ENCODE measurements at places on chromosomes 7 and 10.

DNA sequence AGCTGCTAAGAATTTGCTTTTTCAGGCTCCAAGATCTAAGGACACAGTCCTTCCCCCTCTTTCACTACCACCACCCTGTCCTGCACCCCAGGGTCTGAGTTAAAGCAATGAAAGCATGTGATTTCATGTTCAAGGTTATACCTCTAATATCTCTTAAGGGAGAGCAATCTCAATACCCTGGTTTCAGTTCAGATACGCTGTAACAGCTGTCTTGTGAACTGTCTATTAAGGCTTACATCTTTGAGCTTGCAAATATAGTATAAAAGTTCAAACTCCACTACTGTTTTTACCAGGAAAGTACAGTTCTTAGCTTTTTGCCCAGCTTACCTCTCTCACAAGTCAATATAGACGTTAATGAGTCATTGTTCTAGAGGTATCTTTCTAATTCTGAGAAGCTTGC lies 2.6 kb downstream of the CPVL start:
- DNase-seq: no peak

- DNase-seq: no peak
Observed at GRCh38 chr7:151275813-151276577, 27.5 kb upstream of the SMARCD3 start.

GRCh38 chr10:61779950-61780659 lies 117.4 kb downstream of the CABCOCO1 start:
- DNase-seq: no peak

DNA sequence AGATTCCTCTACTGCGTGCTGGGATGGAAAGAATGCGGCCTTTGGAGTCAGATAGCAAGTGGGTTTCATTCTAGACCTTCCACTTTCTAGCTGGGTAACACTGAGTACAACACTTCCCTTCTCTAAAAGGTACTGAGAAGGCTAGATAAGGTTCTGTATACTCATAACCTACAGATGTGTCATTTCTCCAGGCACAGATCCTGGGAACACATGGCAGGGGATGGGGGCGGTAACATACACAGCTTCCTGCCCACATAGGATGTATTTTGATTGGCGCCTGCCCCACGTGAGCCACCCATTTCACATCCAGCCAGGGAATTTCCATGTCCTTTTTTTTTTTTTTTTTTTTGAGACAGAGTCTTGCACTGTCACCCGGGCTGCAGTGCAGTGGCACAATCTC lies 31.8 kb downstream of the KLRG2 start:
- DNase-seq: no peak

DNA sequence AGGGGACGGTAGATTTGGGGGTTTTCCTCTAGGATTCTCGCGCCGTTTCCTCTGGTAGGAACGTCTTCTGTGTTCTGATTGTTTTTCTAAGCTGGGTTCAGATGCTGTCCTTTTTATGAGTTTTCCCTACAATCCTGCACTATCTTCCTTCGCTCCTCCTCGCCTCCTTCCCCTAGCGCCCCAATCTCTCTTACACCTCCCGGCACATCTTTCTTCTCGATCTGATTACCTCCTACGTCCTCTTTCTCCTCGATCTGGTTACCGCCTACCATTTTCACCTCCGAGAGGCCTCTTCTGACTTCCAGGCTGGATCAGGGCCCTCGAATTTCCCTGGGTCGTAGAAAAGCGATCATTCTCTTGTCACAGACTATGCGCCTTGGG lies 413 bp downstream of the BUD31 start:
- DNase-seq: no peak

- no peak for DNase-seq
Observed at GRCh38 chr7:74029089-74029785, 1.3 kb downstream of the ELN start.

DNA sequence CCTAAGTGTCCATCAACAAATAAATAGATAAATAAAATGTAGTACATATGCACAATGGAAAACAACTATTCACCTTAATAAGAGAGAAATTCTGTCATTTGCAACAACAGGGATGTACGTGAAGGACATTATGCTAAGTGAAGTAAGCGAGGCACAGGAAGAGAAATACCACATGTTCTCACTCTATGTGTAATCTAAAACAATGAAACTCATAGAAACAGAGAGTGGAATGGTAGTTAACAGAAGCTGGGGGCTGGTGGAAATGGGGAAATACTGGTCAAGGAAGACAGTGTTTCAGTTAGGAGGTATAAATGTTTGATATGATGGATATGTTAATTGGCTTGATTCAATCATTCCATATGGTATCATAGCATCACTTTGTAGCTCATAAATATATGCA lies 43.1 kb downstream of the ARL4A start:
- no peak for DNase-seq

DNA sequence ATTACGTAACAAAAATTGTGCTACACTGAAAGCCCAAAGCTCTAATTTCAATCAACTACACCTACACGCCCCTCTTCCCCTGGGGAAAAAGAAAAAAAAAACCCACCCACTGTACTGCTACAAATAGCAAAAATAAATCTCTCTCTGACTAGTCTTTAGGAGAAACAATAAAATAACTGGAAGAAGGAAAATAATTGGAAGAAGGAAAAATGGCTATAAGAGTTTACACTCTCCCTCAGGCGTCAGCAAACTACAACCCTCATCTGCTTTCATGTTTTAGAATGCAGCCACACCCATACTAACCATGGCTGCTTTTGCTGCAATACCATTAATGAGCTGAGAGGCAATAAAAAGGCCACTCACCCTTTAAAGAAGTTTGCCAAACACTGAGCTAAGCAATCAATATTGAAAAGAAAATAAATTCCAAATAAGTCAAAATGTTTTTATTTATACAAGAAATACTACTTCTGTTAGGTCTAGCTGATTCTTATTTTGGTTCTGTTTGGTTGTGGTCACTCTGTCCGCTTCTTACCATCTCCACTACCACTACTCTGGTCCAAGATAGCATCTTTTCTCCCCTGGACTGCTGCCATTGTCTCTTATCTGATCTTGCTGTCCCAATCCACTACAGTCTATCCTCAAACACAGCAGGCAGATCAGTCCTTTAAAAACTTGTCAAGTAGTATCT lies 3.8 kb downstream of the MINDY3 start:
- no peak for DNase-seq

DNA sequence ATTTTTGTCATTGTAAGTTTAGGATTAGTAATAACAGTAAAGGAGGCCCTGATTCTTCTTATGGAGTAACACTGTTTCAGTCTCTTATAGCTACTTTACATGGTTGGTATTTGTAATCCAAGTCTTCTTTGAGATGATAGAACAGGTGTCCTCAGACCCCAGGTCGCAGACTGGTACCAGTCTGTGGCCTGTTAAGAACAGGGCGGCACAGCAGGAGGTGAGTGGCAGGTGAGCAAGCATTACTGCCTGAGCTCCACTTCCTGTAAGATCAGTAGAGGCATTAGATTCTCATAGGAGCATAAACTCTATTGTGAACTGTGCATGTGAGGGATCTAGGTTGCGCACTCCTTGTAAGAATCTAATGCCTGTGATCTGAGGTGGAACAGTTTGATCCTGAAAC lies 77.3 kb downstream of the STK31 start:
- no peak for DNase-seq

- no peak for DNase-seq
Observed at GRCh38 chr7:14751461-14751860, 151.1 kb downstream of the DGKB start.

- DNase-seq: no peak
Observed at GRCh38 chr10:43314626-43315495, 48.0 kb upstream of the RASGEF1A start.

GRCh38 chr10:23110722-23111516 lies 15.5 kb downstream of the MSRB2 start:
- DNase-seq: no peak

DNA sequence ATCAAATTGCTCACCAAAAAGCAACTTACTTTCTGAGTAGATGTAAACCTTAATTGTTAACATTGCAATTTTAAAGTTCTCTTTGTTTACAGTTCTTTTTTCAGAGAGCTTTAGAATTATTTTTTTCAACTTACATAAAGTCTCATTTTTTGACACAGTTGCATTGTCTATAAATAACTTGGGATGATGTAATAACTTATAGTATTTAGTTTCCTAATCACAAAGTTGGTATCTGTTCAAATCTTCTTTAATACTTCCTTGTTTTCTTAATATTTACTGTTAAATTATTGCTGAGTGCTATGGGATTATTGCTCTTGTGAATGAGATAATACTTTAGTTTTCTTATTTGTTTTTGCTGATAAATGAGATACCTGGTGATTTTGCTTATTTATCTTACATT lies 18.9 kb upstream of the SUV39H2 start:
- no peak for DNase-seq

- no peak for DNase-seq
Observed at GRCh38 chr10:3148994-3149393, 23.6 kb downstream of the PITRM1 start.

DNA sequence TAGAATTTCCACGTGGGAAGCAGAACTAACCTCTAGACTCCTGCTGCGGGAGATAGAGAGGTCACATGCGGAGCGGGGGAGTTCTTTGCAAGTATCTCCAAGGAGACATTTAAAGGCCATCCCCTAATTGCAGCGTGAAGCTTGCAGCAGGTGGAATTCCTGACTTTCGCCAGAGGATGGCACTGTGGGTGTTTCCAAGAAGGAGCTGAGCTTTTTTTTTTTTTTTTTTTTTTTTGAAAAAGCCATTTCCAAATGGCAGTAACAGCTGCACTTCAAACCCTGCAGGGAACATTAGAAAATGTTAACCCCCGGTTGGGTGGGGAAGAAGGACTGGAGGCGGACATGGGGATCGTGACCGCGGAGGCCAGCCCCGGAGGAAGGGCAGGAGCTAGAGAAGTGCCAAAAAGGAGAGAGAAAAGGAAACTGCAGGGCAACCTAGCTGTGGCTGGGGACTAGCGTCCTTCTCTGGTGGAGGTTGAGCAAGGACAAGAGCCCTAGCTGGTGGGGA lies 487.7 kb downstream of the TYW1 start:
- no peak for DNase-seq

GRCh38 chr10:11684717-11685645 lies 57.2 kb upstream of the ECHDC3 start:
- DNase-seq: peak; percentile 58

DNA sequence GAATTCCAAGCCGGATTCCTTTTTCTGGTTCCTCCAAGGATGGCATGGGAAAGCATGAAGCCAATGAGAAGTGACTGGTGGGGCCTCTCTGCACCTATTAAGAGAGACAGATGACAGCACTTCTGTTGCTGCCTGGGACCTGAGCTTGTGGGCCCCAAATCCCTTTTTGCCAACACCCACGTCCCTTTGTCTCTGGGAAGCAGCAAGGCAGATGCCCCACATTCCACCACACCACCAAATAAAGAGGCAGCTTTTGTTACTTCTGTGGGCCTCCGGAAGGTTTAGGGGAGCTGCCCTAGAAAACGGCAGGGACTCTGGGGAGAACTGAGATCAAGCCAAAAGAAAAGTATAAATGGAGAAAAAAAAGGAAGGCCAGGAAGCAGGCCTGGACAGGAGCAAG lies 3.4 kb downstream of the CCDC136 start:
- no peak for DNase-seq

- DNase-seq: no peak
Observed at GRCh38 chr7:46747869-46748576, 827.0 kb upstream of the IGFBP3 start.

- no peak for DNase-seq
Observed at GRCh38 chr7:54837168-54837567, 78.2 kb upstream of the SEC61G start.

- no peak for DNase-seq
Observed at GRCh38 chr7:91660734-91661356, 219.7 kb downstream of the MTERF1 start.

DNA sequence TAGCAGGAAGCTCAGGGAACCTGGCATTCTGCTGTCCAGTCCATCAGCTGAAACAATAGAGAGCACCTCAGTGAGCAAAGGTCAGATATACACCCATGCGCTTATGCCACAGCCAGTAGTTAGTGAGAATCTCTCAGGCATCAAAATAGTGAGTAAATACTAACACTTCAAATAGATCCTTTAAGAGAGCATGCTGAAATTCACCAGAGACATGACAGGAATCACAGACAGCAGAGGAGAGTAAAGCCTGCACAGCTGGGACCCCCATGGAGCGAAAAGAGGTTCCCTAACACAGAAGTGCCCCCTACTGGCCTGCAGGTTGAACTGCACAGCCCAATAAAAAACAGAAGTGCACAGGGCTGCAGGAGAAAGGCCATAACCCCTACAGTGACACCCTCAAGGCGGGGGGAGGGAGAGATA lies 57.6 kb upstream of the ANTXRL start:
- DNase-seq: no peak

DNA sequence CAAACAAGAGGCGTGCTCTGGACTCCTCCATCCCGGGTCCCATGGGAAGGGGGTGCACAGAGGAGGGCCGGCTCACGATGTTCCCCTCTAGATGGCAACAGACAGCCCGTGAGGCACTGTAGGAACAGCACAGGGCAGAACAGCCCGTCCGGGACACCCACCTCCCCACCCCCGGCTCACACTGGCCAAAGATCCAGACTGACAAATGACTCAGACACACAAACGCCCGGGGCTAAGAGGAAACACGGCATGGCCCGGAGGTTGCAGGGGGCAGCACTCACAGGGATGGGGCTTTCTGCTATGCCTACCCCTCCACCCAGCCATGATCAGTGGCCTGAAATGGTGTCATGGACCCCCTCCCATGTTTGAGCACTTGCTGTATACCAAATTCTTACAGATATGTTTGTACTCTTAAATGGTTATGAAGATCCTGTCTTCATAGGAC lies 4.9 kb upstream of the ELN start:
- DNase-seq: no peak

DNA sequence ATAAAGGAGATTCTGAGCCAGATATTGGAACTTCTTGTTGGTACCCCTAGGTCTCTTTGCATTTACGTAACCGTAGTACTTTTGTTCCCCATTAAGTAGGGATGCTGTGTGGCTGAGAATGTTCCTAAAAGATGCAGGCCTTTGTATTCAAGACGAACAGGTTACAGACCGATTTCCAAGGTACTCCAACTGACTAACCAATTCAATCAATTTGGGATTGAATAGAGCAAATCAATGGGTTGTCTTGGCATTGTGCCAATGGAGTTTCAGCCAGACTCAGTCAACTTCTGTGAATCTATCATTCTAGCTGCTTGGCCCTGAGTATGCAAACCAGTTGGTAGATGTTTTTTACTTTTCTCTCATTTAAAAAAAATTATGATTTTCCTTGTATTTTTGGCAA lies 347.3 kb upstream of the NPVF start:
- no peak for DNase-seq

DNA sequence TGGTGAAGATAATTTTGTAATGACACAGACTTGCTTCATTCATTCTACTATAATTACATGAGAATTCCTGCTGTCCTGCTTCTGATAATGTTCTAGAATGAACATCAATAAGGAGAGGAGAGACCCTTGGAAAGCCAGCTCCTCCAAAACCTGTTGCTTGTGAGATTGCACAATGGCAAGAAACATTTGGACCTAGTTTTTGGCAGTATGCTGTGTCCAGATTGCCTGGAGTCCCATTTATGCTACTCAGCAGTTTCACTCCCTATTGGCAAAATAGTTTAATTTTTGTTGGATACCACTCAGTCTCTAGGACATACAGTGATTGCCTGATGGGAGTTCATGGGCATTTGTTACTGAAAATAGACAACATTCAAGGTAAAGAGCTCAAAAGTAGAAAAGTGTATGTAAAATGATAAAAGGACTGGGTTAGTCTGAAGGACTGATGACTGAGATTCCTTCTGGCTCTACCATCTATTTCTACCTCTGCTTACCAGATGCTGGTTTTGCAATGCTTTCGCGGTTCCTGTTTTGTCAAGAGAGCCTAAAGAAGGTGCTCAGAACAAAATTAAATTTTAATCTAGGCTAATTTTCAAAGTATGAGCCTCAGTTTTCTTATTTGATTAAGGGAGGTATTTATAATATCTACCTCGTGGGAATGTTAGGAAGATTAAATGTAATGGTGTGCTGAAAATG lies 8.0 kb upstream of the ACTR3B start:
- DNase-seq: no peak
